Left lung (tissue), 14 donors: ENCODE measurements at places on chromosomes 3 and 15. TPM values are rescaled to one million over a fixed set of nuclear protein-coding genes. Genes with fewer than 3 reads are reported as not detected.
A peak's percentile ranks its signal among the peaks of the same experiment; 100 is the strongest.

- H3K27me3 ChIP-seq: peaks cover 70% of the 10 kb centered on the region
- peak overlapping the region; percentile 72 for H3K4me3 ChIP-seq
- DNase-seq: no peak
These were observed 810 bp downstream of the PTPRG start for GRCh38 chr3:61562042-61562720.

- peaks cover 7% of the 10 kb centered on the region for H3K4me1 ChIP-seq
- H3K4me3 ChIP-seq: no peak overlapping the region
- no peak overlapping the region for H3K27ac ChIP-seq
- H3K36me3 ChIP-seq: no peaks in the 10 kb centered on the region
- H3K27me3 ChIP-seq: no peaks in the 10 kb centered on the region
These were observed 124.6 kb upstream of the ABHD17C start for GRCh38 chr15:80570553-80570952.

- H3K36me3 ChIP-seq: no peaks in the 10 kb centered on the region
- no peak for DNase-seq
- H3K4me3 ChIP-seq: no peak overlapping the region
- peaks cover 17% of the 10 kb centered on the region for H3K4me1 ChIP-seq
- no peaks in the 10 kb centered on the region for H3K27me3 ChIP-seq
These were observed 91.1 kb downstream of the LINGO1 start for GRCh38 chr15:77541421-77542181.

- no peaks in the 10 kb centered on the region for H3K27me3 ChIP-seq
- H3K4me1 ChIP-seq: no peaks in the 10 kb centered on the region
- DNase-seq: no peak
- H3K36me3 ChIP-seq: no peaks in the 10 kb centered on the region
- no peak overlapping the region for H3K27ac ChIP-seq
- H3K4me3 ChIP-seq: no peak overlapping the region
These were observed 163.3 kb downstream of the PLCH1 start for GRCh38 chr3:155581579-155581978.

DNA sequence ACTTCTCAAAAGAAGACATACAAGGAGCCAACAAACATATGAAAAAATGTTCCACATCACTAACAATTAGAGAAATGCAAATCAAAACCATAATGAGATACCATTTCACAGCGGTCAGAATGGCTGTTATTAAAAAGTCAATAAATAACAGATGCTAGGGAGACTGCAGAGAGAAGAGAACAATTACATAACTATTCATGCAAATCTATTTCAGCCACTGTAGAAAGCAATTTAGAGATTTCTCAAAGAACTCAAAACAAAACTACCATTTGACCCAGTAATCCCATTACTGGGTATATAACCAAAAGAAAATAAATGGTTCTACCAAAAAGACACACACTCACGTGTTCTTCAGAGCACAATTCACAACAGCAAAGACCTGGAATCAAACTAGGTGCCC, 116.3 kb downstream of the VPS13C start:
- no peaks in the 10 kb centered on the region for H3K4me1 ChIP-seq
- H3K4me3 ChIP-seq: no peak overlapping the region
- H3K27me3 ChIP-seq: no peaks in the 10 kb centered on the region
- H3K36me3 ChIP-seq: peaks cover 81% of the 10 kb centered on the region
- no peak for DNase-seq

GRCh38 chr3:23676093-23676492, 129.7 kb upstream of the UBE2E1 start:
- no peak overlapping the region for H3K4me3 ChIP-seq
- no peak for DNase-seq
- no peaks in the 10 kb centered on the region for H3K36me3 ChIP-seq

GRCh38 chr3:58361866-58362265, 29.2 kb downstream of the PXK start:
- H3K27ac ChIP-seq: no peak overlapping the region
- no peak for DNase-seq
- H3K27me3 ChIP-seq: no peaks in the 10 kb centered on the region
- H3K36me3 ChIP-seq: no peaks in the 10 kb centered on the region
- H3K4me1 ChIP-seq: peaks cover 4% of the 10 kb centered on the region

- H3K27me3 ChIP-seq: peaks cover 8% of the 10 kb centered on the region
- no peak overlapping the region for H3K27ac ChIP-seq
- H3K36me3 ChIP-seq: no peaks in the 10 kb centered on the region
- no peaks in the 10 kb centered on the region for H3K4me1 ChIP-seq
- no peak for DNase-seq
These were observed 24.0 kb upstream of the SPTSSB start for GRCh38 chr3:161395115-161396012.

- H3K36me3 ChIP-seq: no peaks in the 10 kb centered on the region
- no peak overlapping the region for H3K4me3 ChIP-seq
- H3K27ac ChIP-seq: no peak overlapping the region
- no peak for DNase-seq
- no peaks in the 10 kb centered on the region for H3K27me3 ChIP-seq
- H3K4me1 ChIP-seq: peaks cover 10% of the 10 kb centered on the region
These were observed 83.9 kb upstream of the TGFBR2 start for GRCh38 chr3:30522476-30522875.

SNTN gene
- total RNA-seq: not detected

MYH15 gene
- total RNA-seq: 0.05 TPM

ARHGEF26 gene
- total RNA-seq: 27.7 TPM

CASR gene
- 0.16 TPM for total RNA-seq

WDR93 gene
- total RNA-seq: 0.20 TPM
